HFF-Myc (cell line): ENCODE measurements at places on chromosomes 6 and 20.

DNA sequence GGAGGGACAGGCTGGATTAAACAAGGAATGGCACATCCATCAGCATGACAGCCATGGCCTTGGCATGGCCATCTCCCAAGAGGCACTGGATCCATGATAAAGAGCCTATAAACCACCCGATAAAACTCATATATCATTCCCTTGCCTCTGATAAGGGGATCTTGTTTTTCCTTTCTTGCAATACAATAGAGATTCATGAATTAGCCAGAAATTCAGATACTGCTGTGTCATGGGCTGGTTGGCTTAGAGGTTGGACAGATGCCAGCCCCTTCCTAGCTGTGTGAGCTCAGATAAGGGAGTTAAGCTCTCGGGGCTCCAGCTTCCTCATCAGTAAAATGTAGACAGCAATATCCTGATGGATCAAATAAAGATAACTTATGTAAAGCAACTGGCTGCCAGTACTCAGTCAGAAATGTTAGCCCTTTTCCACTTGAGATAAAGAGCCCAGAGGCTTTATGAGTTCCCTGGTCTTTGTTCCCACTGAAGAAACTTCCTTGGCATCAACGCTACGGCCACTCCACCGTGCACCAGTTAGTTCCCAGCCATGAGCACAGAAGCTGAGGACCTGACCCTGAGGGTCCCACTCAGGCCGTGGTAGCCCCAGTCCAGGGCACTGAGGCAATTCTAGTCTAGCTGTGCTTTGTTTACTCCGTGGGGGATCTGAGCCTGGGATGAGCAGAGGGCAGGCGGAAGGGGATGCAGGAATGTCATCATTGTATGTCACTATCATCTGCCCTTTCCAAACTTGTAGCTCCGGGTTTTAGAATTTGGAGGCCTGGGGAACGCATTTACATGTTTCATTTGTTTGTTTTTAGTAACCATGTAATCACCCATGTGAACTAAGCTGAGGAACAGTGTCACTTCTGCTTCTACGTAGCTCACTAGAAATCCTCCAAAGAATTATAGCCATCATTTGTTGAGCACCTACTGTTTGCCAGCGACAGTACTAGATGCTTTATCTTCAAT is 67.2 kb upstream of the TBC1D7 start:
- peak; percentile 15 for DNase-seq

DNA sequence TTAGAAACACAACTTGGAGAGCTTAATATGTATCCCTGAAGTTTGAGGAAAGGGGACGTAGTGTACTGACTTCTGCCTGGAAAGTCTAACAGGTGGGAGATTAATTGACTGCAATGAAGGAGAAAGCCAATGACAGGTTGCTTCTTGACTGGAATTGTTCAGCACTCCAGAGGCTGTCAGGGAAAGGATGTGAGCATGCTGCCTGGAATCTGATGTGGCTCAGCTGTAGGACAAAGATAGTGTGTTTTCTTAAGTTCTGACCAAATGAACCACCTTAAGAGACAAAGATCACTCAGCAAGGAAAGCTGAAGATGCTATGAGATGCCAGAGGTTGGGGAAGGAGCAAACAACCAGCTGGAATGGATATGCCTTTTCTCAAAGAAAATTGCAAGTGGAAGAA is 185.8 kb downstream of the PHF3 start:
- no peak for DNase-seq

- no peak for DNase-seq
Measured at GRCh38 chr6:165098165-165098564, 211.2 kb downstream of the C6orf118 start.

GRCh38 chr20:56736285-56736857 is 107.3 kb downstream of the TFAP2C start:
- DNase-seq = no peak

GRCh38 chr6:137230547-137230946 is 11.4 kb upstream of the IFNGR1 start:
- no peak for DNase-seq

- DNase-seq = no peak
Measured at GRCh38 chr20:50058662-50059402, 54.1 kb downstream of the UBE2V1 start.

DNA sequence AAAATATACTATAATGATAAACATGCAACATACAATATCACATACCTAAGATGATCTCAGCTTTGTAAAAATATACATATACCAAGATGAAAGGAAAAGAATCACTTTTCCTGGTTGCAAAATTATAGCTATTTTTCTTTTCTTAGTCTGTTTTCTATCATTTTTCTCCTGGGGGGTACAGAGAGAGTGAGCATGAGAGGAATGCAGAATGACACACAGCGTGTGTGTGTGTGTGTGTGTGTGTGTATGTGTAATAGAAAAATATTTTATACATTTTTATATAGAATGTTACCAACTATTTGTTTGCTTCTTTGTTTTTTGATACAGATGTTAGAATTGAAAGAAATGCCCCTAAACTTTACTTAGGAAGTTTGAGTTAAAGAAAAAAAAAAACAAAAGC is 64.3 kb downstream of the FAM83B start:
- no peak for DNase-seq

GRCh38 chr6:118902726-118903125 is 8.8 kb downstream of the ASF1A start:
- DNase-seq = no peak

DNA sequence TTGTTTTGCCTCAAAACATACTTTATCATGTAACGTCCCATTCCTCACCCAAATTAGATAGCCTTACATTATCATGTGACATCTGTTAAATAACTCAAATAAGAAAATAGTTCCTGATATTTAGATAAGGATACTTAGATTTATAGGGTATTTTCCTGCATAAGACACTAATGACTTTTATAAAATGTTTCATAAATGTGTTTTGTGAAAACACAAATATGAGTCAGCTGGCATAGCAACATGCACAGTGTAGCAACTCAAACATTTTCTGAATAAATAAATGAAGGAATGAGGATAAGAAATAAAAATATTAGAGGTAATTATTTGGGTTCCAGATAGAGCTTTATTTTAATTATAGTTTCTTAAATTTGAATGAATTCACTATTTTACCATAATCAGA is 460.4 kb upstream of the PLCB4 start:
- no peak for DNase-seq

- DNase-seq = no peak
Measured at GRCh38 chr20:58139849-58140786, 88.3 kb downstream of the ANKRD60 start.

GRCh38 chr20:24465730-24466129 is 3.7 kb upstream of the SYNDIG1 start:
- DNase-seq = no peak
